ENCODE measurements at places on chromosomes 5 and 9.

DNA sequence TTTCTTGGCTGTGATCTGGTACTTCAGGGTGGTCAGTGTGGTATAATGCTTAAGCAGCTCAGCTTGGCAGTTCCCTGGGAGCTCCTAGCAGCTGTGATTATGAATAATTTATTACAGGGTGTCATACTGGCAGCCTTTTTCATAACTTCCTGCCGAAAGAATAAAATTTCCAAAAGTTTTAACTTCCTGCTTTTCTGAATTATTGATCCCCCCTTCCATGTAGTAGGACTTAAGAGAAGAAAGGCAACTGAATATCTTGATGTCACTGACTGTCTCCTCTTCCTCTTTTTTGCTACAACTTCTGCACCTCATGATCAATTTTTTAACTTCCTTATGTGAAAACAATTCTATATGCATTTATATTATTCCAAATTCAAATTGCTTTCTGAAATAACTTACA lies 74.3 kb upstream of the SPEF2 start:
- no peak for ATAC-seq

- ATAC-seq: no peak
These were observed 67.8 kb downstream of the LHX2 start for GRCh38 chr9:124079176-124079925.

GRCh38 chr5:75639535-75640311 lies 28.5 kb downstream of the ANKDD1B start:
- ATAC-seq: no peak

GRCh38 chr5:140806834-140807775 lies at the start of gene PCDHA4:
Gene PCDHA4 (plus strand): TSS chr5:140807068.
- ATAC-seq: no peak

DNA sequence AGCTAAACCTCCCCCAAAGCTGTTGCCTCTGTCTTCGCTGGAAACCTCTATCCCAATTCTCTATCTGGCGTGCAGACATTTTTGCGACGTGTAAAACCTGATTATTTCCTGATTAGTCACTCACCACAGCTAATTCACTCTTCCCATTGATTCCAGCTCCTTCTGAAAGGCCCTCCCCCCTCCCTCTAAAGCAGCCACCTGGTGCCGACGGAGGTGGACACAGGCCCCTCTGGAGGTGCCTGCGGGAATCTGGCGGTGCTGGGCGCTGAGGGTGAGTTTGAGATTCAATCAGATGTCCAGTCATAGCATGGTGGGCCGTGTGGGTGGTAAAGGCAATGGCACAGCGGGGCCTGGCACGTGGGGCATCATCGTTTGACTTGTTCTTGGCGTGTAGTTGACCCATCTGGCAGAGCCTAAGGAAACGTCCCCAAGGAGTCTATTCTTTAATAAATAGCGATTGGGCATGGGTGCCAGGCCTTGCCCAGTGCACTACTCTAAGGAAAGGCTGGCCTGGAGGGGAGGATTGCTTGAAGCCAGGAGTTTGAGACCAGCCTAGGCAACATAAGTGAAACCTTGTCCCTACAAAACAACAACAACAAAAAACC lies 271.1 kb upstream of the MVB12B start:
- no peak for ATAC-seq

- ATAC-seq: no peak
These were observed 109.2 kb downstream of the OSTF1 start for GRCh38 chr9:75197561-75197960.

GRCh38 chr5:154385236-154385512 lies 60.6 kb upstream of the SAP30L start:
- no peak for ATAC-seq

DNA sequence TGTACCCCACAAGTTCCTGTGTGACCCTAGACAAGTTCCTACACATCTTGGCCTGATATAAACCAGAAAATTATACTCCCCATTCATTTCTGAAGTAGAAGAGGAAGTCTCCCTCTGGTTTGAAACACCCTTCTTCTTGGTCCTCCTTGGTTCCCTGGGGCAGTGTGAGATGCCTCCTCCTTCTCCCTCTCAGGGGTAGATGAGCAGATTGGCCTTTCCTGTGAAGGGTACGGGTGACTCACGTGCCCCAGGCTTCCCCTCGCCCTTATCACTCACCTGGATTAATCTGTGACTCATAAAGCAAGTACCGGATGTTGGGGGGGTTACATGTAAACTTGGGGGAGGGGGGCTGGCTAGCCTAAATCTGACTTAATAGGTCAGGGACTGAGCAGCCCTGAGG lies 11.1 kb upstream of the AQP3 start:
- ATAC-seq: peak; percentile 82

GRCh38 chr5:134034326-134034725 lies 29.6 kb upstream of the VDAC1 start:
- no peak for ATAC-seq

GRCh38 chr5:93164690-93165089 lies 416.3 kb downstream of the NR2F1-AS1 start:
- ATAC-seq: no peak

GRCh38 chr5:37090123-37090726 lies 159.0 kb downstream of the CPLANE1 start:
- no peak for ATAC-seq

DNA sequence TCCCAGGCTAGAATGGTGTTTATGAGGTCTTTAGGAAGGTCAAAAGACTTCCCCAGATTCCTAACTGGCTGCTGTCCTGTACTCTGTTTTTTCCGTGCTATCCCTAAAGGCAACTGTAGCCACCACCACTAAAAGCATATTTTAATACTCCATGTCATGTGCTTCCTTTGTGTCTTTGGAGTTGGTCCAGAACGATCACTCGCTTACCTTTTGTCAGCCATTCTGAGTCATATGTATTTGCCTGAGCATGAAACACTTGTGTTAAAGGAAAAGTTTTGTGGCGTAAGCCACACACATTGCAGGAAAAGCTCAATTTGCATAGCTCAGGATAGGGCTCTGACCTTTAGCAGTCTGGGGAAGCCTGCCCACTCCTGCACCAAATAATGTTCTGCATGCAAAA lies 299.6 kb downstream of the NTRK2 start:
- no peak for ATAC-seq

DNA sequence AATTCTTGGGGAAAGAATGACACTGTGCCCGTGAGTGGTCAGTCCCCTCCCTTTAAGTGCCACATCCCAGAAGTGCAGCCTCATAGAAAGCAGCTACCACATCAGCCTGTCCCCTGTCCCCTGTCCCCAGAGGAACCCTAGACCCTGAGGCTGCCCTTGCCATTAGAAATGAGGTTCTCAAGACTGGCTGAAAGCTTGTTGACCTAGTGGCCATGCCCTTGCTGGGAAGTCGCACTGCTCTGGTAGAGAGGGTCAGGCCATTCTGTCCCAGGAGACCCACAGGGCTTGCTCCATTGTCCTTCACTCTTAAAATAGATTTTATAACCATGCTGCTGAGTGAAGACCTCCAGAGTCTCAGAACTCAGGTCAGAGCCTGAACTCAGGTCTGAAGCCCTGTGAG lies 184.5 kb downstream of the RGS3 start:
- no peak for ATAC-seq

- ATAC-seq: no peak
These were observed 277.9 kb upstream of the WWC1 start for GRCh38 chr5:168013546-168013945.

DNA sequence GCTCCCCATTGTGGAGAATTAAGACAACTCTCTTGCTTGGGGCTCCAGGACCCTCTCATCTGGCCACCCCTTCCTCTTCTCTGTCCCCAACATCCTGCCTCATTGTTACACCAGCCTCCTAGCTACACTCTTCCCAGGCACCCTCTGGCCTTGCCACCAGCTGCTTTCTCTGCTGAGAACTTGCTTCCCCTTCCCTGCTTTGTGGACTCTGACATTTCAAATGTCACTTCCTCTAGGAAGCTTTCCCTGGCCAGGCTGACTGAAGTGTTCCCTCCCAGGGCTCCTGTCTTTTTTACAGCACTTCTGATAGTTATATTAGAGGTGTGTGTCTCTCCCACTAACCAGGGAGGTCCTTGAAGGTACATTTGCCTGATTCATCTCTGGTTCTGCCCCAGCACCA lies 194.0 kb upstream of the KLF4 start:
- ATAC-seq: no peak

DNA sequence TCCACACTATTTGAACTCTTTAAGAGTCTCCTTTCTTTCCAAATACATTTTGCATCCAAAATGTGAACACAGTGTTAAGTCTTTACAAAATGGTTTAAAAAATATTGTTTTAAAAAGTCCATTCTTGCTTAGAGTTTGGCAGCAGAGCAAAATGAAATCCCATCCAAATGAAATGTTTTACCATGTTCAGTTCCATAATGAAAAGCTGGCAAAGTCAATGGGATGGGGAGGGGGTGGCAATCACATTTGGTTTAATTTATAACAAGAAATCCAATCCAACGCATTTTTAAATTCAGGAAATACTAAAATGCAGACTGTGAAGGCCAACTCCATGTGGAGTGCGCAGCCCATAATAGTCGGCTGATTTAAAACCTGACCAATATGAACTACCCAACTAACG lies 39.4 kb downstream of the MRPL36 start:
- no peak for ATAC-seq

DNA sequence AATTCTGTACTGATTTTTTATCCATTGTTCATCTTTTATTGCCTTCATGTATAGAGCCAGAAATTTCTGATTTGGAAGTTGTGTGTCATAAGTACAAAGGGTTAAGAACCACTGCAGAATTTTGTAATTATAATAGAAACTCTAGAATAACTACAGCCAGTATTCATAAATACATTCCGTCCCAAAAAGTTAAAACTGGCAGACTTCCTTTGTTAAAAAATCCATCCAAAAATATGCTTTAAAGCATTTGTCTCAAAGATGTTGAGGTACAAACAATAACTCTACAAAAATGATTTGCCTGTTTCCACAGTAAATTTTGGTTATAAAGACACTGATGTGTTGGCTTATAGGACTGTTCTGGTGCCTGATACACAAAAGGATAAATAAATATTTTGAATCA lies 436.6 kb downstream of the DTWD2 start:
- no peak for ATAC-seq

- ATAC-seq: no peak
These were observed 87.3 kb upstream of the LMX1B start for GRCh38 chr9:126526218-126527108.

DNA sequence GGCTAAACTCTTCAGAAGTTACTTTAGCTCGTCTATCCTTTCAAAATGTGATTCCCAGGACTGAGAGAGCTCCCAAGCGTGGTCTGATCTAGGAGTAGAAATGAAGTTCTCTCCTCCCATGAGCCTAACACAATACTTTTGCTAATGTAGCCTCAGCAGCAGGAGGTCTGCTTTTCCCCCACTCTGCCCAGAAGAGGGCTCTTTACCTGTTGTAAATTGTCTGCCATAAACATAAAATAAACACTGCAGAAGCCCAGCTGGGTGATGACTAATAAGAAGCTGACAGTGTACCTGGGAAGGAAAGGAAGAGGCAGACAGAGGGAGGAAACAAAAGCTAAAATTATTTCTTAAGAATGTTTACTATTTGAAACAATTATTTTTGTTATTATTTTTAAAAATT lies 15.4 kb downstream of the SLC36A3 start:
- no peak for ATAC-seq

- no peak for ATAC-seq
These were observed 597.0 kb downstream of the PSAT1 start for GRCh38 chr9:78893774-78894401.

DNA sequence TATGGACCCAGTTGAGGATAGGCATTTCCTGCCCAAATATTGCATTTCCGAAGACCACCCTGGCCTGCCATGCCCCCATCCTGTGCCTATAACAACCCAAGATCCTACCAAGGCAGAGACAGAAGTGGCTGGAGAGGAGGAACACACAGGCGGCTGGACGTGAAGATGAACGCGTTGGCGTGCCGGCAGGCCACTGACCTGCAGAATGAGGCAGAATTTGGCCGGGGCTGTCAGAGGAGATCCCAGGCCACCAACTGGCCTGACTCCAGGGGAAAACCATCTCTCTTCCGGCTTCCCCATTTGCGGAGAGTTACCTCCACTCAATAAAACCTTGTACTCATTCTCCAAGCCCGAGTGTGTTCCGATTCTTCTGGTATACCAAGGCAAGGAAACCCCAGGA lies 1507.5 kb downstream of the EFNA5 start:
- no peak for ATAC-seq

- ATAC-seq: no peak
These were observed 782.4 kb upstream of the WWC1 start for GRCh38 chr5:167509076-167509475.

All from activated T-helper 17 cell treated with anti-CD3 and anti-CD28 coated beads, Interleukin-2, amount 50 U/mL, for 72 hours (primary cell).